ENCODE measurements at places on chromosomes 1 and 21. TPM values are rescaled to one million over a fixed set of nuclear protein-coding genes. Genes with fewer than 3 reads are reported as not detected.

The IGSF3 gene
- total RNA-seq = 1.7 TPM

The VTCN1 gene
- total RNA-seq = not detected

DNA sequence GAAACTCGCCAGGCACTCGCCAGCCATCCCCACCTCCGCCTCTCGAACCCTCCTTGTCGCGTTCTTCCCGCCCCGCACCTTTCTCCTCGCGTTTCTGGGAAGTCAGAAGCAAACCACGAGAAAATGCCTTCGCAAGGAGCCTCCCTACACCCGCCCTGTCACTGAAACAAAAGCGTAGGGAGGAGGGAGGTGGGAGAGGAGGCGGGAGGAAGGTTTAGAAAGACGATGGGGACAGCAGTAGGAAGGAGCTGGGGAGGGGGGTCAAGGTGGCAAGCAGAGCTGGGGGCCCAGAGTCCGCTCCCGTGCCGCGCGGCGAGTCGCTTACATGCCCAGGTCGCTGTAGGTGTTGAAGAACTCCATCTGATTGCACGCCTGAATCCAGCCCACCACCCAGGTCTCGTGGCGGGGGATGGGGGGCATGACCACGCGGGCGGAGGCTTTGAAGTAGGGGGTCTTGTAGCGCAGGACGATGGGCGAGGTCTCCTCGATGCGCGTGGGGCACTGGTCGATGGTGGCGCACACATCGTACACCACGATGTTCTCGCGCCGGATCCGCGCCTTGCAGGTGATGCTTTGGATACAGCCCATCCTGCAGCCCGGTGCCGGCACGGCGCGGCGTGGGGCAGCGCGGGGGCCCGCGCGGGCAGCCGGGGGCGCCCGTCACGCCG, 1.0 kb downstream of the FAM78B start:
- no peak for DNase-seq

DNA sequence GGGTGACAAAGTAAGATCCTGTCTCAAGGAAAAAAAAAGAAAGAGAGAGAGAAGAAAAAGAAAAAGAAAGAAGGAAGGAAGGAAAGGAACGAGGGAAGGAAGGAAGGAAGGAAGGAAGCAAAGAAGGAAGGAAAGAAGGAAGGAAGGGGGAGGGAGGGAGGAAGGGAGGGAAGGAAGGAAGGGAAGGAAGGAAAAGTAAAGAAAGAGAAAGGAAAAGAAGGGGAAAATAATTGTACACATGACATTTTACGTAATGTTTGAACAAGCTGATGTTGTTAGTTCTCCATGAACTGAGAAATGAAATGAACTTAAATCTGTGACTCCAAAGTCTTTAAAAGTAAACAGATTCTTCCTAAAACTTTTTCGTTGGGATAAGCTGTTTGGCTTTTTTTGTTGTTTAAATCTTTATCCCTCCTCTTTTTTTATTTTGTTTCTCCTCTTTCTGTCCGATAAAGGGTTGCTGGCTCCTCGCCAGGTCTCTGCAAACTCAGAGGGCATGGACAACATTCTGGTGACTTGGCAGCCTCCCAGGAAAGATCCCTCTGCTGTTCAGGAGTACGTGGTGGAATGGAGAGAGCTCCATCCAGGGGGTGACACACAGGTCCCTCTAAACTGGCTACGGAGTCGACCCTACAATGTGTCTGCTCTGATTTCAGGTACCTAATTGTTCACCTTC, 59.8 kb downstream of the IL12RB2 start:
- no peak for DNase-seq

The TBX19 gene
- total RNA-seq = 2.0 TPM

The PROK1 gene
- not detected for total RNA-seq

GRCh38 chr1:175208773-175209492, 16.4 kb upstream of the KIAA0040 start:
- peak; percentile 60 for DNase-seq

- DNase-seq = no peak
These were observed 15.2 kb downstream of the DDX20 start for GRCh38 chr1:111770916-111771315.

DNA sequence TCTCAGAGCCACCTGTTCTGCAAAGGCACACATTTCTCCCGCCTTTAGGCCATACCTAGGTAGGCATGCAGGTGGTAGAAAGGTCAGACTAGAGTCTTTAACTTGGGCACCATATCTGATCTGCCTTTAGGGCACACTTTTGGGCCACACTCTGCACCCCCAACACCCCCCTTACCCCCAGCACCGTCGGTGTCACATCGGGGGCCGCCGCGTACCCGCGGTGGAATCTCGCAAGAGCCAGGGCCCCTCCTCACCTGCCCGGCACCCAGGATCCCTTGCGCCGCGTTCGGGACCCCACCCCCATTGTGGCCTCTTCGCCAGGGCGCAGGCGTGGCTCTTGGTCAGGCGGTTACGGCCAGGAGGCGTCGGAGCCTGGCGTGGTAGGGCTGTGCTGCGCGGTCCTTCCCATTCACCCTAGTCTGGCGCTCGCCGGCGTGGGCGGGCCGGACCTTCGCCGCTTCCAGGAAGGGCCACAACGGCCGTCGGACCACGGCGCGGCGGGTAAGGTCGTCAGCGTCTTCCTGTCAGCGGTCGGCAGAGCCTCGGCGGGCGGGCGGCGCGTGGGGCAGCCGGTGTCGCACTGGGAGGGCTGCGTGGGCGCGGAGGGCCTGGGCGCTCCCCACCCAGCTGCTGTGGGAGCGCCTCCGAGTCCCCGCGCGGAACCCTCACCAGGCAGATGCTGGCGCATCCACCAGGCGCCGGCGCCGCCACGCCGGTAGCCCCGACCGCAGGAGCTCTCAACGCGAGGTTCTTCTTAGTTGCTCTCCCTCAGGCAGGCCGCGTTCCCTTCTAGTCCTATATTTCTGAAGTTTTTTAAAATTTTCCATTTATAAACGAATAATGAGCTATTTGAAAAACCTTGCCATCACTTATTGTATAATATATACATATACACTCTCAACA, at the start of gene DNAH14:
Gene DNAH14, plus strand, starts transcription at position 341 of the 903 bp plus-strand sequence. CDS start 23,028 bp downstream, outside the sequence.
- DNase-seq = no peak

DNA sequence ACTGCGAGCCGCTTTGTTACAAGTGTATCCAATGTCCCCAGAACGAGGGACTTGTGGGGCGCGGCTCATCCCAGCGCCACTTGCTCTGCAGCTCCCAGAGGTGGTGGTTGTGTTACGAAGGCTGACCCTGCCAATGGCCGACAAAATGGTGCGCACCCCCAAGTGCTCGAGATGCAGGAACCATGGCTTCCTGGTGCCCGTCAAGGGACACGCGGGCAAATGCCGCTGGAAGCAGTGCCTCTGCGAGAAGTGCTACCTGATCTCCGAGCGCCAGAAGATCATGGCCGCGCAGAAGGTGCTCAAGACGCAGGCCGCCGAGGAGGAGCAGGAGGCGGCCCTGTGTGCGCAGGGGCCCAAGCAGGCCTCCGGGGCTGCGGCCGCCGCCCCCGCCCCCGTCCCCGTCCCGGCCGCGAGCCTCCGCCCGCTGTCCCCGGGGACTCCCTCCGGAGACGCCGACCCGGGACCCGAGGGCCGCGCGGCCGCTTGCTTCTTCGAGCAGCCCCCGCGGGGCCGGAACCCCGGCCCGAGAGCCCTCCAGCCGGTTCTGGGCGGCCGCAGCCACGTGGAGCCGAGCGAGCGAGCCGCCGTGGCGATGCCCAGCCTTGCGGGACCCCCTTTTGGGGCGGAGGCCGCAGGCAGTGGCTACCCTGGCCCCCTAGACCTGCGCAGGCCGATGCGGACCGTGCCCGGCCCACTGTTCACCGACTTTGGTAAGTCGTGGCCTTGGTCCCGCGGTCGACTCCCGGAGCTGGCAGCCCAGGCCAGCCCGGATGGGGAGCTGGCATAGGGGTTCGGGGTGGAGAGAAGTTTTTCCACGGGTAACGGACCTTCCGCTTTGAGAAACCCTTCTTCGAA, at the start of gene DMRTB1:
Gene DMRTB1, plus strand, starts transcription at position 79 of the 855 bp plus-strand sequence. Its CDS starts 55 bp downstream, at position 134.
- DNase-seq = no peak

The PTPRU gene
- 0.67 TPM for total RNA-seq

DNA sequence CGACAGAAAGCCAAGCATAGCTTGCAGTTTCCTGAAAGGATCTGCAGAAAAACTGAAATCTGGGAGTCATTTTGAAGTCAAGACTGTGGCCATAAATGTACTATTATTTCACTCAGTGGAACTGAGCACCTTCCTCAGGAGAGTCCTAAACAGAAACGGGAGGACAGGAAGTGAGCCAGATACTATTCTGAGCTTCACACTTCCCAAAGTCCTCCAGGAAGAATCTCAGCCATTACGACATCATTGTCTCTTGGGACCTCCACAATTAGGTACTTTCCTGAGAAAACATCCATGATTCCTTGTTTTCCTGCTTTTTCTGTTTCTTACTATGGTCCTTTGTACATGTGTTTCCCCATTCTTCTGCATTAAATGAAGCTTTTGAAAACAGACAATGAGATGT, 299.2 kb upstream of the USP25 start:
- no peak for DNase-seq

GRCh38 chr1:32636914-32637645, 13.3 kb downstream of the ZBTB8OS start:
- DNase-seq = no peak

The TNFRSF14 gene
- total RNA-seq = 215 TPM

The DMRTA2 gene
- total RNA-seq = not detected

- DNase-seq = no peak
These were observed 142.4 kb downstream of the ADGRL4 start for GRCh38 chr1:78864175-78864574.

GRCh38 chr21:17264182-17264581, 248.7 kb upstream of the CXADR start:
- DNase-seq = no peak

GRCh38 chr1:205948886-205949285, 5.6 kb upstream of the SLC26A9 start:
- no peak for DNase-seq

GRCh38 chr1:168190403-168190802, 11.6 kb downstream of the TIPRL start:
- DNase-seq = no peak

GRCh38 chr1:88275259-88275862, 408.7 kb upstream of the PKN2 start:
- DNase-seq = no peak

DNA sequence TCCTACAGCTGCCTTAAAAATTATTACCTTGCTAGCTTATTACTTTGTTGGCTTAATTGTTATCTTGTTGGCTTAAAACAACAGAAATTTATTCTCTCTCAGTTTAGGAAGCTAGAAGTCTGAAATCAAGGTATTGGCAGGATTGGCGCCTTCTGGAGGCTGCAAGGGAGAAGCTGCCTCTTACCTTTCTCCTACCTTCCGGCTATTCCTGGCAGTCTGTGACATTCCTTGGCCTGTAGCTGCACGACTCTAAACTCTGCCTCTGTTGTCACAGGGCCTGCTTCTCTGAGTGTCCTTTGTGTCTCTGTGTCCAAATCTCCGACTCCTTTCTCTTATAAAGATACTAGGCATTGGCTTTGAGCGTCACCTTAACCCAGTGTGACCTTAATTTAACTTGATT, 579.9 kb upstream of the B3GALT2 start:
- DNase-seq = no peak

GRCh38 chr1:96525657-96526557, 195.7 kb upstream of the PTBP2 start:
- DNase-seq = no peak

DNA sequence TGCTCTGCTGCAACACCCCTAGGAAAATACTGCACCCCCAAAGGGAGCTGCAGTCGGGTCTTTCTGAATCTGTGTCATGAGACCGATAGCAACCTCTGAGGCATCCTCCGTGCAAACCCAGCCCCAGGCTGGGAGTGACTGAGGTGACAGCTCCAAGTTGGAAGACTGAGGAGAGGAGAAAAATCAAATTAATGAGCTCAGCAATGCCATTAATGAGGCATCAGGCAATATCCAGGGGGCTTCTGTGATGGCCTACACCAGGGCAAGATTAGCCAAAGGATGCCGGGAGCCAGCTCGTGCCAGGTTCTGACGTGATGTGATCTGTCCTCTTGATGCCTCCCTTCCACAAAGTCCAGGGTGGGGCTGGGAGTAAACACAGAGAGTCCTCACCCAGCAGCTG, 30.8 kb upstream of the PSMB2 start:
- DNase-seq = no peak

DNA sequence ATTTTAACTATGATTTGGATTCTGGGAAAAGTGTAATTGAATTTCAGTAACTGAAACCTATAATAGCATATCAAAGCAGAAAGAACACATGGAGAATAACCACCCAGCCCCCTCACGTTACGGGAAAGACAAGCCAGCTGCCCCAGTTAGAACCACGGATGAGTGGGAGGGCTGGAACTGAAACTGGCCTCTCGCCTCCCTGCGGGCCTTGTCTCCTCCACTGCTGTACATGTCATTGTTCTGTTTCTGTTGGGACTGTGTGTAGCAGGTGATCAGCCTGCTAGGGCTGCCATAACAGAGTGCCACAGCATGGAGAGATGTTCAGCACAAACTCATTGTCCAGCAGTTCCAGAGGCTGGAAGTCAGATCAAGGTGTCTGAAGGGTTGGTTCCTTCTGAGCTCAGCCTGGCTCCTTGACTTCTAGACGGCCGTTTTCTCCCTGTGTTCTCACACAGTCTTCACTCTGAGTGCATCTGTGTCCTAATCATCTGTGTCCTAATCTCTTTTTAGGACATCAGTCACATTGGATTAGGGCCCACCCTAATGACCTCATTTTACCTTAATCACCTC, 52.4 kb downstream of the MAP3K21 start:
- no peak for DNase-seq

The PITHD1 gene
- total RNA-seq = 83.4 TPM

- no peak for DNase-seq
These were observed 71.9 kb downstream of the ZSWIM5 start for GRCh38 chr1:45134461-45134873.

DNA sequence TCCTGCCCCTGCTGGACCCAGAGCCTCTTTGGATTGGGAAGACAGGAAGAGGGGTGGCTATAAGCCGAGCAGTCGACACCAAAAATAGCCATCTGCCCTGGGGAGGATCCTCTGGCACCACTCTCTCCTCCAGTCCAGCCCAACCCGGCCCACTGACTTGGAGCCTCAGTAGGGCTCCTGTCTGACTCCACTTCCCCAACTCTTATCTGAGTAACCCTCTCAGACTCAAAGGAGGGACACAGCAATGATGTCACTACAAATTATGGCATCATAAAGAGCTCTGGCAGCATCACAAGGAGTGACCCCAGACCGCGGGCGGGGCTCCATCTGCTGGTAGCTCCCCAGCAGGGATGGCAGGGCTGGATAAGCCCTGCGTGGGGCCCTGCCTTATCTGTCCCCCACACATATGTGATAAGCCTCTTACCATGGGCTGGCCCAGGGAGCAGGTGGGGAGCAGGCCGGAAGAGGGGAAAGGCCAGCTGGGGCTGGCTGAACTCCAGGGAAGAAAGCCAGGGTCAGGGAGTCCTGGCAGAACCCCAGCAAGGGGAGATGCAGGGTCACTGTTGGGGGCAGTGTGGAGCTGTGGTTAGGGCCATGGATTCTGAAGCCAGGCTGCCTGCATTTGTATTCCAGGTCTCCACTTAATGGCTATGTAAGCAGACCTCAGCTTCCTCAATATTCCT, 4.6 kb upstream of the SLC6A9 start:
- DNase-seq = no peak

GRCh38 chr1:156488566-156489165, 11.9 kb downstream of the MEF2D start:
- DNase-seq = peak; percentile 40

The MR1 gene
- 17.6 TPM for total RNA-seq

DNA sequence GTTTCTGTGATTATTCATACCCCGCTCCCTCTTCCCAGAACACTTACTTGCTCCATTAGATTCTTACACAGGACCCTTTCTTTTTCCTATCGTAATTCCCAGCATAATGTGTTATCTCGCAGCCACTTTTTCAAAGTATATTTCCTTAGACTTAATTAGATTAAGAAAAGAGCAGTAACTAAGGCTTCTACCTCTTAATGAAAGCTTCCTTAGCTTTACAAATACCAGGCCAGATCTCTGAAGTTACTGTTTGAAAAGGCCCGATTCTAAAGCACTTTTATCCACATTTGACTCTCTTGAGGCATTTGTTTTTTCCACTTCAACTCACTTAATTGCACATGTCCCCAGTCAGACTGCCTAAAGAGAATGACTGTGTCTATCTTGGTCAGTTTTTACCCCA, 1264.3 kb upstream of the ADGRL2 start:
- DNase-seq = no peak
